Cardiac muscle cell (in vitro differentiated cells and primary cell): ENCODE measurements at places on chromosomes 1 and 21.

DNA sequence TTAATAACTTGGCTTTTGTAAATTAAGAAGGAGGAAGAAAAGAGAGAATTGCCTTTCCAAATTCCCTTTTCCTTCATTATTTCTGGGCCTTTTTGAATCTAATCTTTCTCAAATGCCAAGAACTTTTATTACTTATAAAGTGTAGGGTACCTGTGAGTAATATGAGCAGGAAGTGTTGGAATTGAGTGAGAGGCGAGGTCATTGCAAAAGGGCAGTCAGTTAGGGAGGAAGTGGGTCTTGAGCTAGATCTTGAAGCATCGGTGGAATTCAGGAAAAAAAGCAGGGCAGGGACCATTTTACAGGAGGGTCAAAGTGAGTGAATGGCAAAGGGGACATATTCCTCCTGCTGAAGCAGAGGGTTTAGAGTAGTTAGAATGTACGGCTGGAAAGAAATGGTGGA lies 23.4 kb downstream of the DDI2 start:
- no peak for DNase-seq

GRCh38 chr1:223214261-223214807 lies 71.3 kb upstream of the TLR5 start:
- no peak for DNase-seq

GRCh38 chr1:214540324-214540723 lies 11.1 kb downstream of the PTPN14 start:
- peak; percentile 60 for DNase-seq

DNA sequence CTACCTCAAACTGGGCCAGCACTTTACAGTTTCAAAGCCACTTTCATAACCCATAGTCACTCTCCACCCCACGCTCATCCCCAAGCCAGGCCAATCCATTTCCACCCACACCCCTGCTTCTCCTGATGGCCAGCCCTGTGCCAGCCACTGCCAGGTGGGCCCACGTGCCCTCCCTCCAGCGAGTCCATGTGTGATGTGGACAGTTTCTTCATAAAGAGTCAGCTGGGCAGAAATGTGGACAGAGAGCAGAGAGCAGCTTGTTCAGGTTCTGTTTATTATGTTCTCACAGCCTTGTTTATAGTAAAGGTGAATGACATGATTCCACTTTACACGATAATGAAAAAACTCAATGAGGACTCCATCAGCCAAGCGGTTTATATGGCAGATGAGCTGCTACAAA lies 37.4 kb upstream of the RGS16 start:
- no peak for DNase-seq

- DNase-seq = no peak
Observed at GRCh38 chr1:56547977-56548376, 31.4 kb downstream of the PLPP3 start.
